ENCODE measurements at places on chromosomes 2 and 18.

- no peak for DNase-seq
These were observed 40.6 kb downstream of the SDC1 start for GRCh38 chr2:20184067-20184938.

DNA sequence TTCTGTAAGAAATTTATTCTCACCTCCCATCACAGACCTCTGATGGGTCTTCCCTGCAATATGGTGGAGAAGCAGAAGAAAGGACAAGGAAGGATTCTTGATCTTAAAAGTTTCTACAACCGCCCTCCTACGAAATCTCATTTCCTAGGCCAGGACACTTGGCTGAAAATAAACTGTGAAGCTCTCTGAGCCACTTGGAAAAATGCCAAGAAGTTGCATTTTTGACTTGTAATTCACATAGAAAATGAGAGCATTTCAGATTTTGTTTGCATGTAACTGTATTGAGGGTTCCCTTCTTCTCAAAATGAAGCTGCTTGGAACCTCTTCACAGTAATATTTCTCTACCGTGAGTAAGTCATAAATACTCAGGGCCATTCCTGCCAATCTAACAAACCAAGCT, 458.3 kb upstream of the SLC14A2 start:
- DNase-seq = no peak

GRCh38 chr18:3360211-3360610, 89.8 kb upstream of the TGIF1 start:
- DNase-seq = no peak

DNA sequence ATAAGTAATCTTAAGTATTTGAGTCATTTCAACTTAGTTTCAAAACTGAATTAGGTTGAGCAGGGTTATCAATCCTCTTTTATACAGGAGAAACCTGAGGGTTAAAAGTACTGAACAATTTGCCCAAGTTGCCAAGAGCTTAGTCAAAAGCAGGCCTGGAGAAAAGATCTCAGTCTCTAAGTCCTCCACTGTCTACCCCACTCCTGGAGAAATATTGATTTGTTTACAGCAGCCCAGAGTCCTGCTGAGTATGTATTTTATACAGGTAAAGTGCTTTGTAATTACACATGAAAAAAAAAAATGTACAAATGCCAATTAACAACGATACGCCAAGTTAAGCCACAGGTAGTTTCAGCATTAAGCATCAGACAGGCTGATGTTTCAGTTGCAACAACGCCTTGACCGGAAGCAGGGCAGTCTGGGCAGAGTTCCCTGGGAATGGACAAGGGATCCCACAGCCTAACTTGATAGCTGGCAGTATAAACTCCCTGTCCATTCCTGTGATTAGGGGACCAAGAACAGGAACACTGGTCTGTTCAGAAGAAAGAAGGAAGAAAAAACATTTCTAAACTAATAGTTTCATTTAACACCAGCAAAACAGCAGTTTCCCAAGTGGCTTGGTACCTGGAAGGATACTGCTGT, 132.9 kb downstream of the MYO5B start:
- DNase-seq = no peak

GRCh38 chr2:10331027-10331701, 28.5 kb downstream of the HPCAL1 start:
- DNase-seq = no peak

DNA sequence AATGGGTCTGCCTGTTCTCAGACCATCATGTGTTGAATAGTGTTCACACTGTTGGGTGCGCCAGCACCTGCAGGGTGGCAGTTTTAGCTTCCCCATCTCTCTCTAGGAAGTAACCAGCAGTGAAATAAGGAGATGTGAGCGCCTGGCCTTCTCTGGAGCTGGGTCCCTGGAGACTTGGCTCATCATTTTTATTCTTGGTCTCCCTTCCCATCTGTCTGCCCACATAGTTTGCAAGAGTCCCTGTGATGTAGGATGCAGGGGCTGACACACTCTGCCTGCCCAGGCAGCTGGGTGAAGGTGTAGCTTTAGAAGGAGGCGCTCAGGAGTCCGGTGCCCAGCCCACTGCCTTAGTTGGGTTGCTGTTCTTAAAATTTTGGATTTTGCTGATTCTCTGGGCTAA, 172.2 kb downstream of the LDLRAD4 start:
- DNase-seq = no peak

DNA sequence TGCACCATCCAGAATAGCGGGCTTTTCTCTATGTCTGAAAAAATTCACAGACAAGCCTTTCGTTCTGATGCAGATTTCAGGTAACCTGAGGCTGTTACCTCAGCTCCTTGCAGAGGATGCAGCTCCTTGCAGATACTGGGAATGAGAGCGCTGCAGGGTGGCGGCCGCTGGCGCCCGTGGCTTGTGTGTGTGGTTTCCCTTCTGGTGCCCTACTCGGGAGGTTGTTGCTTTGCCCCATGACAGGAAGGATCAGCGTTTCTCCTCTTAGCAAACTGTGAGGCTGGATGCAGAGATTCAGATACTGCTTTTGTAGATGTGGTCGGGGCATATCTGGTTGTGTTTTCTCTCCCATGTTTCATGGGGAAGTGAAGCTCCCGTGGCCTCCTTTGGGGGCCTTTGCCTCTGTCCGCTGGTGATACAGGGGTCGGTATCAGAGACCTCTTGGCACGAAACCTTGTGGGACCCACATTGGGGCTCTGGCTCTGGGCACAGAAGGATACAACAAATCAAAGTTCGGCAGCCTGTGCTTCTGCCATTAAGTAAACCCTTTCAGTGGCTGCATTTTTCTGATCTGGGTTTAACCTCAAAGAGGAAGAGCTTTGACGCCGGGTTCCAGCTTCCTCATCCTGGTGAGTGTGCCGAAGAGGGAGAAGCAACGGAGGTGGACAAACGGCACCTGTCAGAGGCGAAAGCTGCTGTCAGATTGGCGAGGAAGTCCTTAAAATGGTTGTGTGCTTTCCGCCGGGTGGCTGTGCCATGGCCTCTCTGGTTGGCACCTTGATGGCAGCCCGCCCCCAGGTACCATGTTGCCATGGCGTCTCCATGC, 127.8 kb downstream of the MBP start:
- no peak for DNase-seq

DNA sequence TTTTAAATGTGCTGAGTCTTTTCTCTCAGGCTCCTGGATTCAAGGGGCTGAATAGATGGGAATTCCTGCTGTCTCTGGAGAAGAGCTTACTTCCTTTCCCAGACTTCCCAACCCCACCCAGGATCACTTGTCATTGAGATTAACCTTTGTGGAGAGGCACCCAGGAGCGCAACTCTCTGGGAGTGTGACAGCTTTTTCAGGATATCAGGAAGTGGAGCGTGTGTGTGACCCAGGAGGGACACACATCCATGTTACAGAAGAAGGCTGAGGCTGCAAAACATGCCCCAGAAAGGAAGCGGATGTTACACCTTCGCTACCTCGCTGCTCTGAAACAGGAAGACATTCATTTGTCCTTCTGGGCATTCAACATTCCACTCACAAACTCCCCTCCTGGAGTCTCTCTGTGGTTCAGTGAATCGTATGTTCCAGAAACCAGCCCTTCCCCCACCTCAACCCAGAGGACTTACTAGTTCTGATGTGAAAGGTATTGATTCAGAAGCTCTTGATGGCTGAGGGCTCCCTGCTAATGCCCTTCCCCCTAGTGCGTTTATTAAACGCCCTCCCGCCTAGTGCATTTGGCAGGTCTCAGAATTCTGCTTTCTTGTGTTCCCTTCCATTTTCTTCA, 523.9 kb downstream of the TNS1 start:
- no peak for DNase-seq

DNA sequence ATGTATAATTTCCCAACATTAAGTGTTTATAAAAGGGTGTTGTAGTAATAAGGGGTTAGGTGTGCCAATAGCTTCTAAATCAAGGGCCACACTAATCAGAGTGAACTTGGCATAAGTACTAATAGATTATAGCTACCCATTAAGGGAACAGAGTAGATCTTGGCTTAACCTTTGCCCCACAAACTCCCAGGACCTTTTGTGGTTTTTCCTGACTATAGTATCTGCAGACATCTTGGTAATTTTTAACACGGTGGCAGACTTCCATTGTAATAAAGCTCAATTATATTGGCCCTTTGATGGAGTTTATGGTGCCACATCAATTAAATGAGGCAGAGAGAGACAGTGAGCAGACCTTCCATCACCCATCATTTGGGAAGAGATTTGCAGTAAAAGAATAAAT, 358.5 kb upstream of the HNRNPA3 start:
- no peak for DNase-seq

DNA sequence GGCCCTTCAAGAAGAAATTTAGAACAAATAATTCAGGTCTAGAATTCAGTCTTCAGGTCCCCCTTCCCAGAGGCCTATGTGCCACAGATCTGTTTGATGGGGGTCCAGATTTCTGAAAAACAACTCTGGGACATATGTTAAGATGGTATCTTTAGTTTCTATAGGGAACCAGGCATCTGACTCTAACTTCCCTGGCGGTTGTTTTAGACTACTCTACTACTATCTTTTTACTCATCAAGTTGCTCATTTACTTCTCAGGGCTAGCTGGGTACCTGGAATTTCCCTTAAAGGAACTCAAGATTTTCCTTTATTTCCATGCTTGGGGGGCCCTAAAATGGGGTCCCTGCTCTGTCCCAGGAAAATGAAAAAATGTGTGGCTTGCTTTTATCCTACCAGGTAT, 114.7 kb upstream of the RAB6C start:
- no peak for DNase-seq

- DNase-seq = no peak
These were observed 511.7 kb downstream of the GALR1 start for GRCh38 chr18:77761332-77761731.

DNA sequence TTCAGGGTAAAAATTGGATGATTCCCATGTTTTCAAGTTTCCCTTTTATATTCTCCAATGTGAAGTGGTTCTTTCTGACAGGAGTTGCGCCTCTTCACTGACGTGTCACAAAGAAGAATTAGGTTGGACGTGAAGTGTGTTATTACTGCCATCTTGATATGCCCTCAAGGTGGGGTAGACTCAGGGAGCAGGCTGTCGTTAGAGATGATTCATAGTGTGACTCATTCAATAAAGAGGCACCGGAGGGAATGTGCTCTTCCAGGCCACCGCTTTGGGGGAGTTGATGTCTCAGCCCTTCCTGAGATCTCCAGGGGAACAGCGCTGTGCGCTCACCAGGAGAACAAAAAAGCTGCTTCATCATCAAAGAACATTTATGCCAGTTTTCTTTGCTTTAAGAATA, 3.6 kb upstream of the DGKD start:
- no peak for DNase-seq

DNA sequence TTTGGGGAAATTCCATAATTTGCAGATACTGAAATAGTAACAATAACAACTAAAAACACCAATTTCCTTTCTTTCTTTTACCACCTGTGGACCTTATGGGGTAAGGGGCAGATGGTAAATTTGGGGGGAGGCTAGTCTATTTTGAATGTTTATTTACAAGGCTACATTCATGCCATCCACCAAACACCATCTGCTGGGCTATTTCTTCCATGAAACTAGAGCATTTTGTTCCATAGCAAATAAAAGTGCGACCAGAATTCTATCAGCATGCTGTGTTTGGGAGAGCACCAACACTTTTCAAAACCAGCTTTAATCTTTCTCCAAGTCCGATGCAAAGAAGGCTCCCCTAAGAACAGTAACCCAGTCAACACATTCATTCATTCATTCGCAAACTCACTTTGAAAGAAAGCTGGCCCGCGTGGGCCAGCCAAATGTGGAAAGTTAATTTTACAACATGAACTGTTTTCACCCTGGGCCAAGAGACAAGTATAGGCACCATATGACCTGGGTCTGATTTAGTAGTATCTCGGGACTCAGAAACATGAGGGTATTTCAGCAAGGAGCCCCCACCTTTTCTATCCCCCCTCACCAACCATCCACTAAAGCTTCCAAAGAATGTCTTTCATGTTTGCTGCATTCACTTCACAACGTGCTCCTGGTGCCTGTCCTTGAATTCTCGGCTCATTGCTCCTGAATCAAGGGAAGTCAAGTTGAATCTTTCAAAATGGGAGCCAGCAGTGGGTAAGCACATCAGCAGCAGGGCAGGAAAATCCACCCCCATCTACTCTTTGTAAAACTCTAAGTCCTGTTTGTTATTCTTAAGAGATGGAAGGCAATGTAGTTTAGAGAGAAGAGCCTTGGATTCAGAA, 210.6 kb downstream of the C1D start:
- DNase-seq = no peak

GRCh38 chr2:118112771-118113334, 24.6 kb downstream of the INSIG2 start:
- no peak for DNase-seq

DNA sequence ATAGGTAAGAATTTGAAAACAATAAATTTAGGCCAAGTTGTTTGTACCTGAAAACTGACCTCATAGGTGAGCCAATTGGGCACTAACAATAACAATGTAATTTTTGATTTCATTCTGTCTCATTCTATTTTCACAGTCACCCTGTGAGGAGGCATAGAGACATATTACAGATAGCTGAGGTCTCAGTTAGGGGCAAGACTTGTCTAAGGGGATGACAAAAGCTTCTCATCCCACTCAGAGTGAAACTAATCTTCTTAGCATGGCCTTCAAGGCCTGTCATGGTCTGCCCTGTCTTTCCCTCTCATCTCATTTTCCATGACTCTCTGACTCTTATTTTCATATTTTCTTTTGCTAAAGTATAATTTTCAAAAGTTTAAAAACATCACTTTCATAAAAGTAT, 562.0 kb upstream of the TNP1 start:
- no peak for DNase-seq
